ENCODE measurements at places on chromosomes 4 and X.

DNA sequence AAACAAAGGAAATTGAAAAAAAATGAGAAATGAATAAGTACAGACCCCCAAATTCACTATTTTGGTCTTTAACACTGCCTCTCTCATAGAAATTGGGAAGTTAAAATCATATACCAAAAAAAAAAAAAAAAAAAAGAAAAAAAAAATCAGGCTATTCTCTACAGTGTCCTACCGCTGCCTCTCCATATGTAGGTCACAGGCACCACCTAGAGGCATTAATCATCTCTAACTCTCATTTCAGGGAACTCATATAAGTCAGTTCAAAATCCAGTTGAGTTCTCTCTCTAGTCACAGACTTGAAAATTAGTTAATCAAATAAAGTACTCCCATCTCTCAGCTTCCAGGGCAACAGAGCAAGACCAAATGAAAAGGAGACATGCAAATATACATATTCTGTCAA lies 47.9 kb downstream of the COX18 start:
- DNase-seq = no peak

GRCh38 chrX:38233891-38234667 lies 13.4 kb upstream of the SRPX start:
- no peak for DNase-seq

DNA sequence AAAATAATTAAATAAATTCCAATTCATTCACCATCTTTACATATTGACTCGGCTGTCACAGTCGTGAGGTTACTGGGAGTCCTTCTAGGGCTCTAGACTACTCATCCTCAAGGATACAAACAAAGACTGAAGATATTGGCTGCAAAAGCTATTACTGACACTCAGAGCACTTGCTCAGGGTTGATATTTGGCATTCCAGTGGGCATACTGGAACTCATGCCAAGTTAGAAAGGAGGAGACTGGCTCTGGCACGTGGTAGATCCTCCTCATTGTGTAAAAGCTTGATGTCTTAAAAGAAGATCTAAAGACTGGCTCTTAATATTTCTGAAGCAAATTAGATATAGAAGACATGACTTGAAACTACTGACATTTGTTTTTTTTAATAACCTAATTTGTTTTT lies 172.7 kb downstream of the GPM6A start:
- no peak for DNase-seq

DNA sequence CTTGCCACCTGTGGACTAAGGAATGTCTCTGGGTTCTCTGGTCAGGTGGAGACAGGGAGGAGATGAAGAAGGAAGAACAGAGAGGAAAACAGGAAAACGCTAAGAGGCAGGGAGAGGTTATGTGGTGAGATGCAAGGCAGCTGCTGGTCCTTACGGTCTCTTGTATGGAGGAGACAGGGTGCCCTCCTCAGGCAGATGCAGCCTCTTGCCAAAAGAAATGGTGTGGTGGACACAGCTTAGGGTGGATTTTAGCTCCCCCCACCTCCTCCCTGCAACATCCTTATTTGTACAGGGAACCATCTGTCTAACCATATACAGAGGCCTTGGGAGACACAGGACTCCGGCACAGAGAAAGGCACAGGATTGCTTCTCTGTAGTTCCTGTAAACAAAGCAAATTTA lies 9.7 kb downstream of the OCIAD2 start:
- no peak for DNase-seq

GRCh38 chrX:119948381-119948780 lies 4.8 kb upstream of the NKAP start:
- no peak for DNase-seq

GRCh38 chr4:141133146-141133998 lies at the start of gene RNF150:
Gene RNF150 (minus strand): TSS chr4:141133469.
- peak; percentile 1 for DNase-seq

- no peak for DNase-seq
These were observed 10.5 kb upstream of the ADD1 start for GRCh38 chr4:2832981-2833670.

- no peak for DNase-seq
These were observed 47.9 kb downstream of the SOWAHB start for GRCh38 chr4:76850010-76850441.

DNA sequence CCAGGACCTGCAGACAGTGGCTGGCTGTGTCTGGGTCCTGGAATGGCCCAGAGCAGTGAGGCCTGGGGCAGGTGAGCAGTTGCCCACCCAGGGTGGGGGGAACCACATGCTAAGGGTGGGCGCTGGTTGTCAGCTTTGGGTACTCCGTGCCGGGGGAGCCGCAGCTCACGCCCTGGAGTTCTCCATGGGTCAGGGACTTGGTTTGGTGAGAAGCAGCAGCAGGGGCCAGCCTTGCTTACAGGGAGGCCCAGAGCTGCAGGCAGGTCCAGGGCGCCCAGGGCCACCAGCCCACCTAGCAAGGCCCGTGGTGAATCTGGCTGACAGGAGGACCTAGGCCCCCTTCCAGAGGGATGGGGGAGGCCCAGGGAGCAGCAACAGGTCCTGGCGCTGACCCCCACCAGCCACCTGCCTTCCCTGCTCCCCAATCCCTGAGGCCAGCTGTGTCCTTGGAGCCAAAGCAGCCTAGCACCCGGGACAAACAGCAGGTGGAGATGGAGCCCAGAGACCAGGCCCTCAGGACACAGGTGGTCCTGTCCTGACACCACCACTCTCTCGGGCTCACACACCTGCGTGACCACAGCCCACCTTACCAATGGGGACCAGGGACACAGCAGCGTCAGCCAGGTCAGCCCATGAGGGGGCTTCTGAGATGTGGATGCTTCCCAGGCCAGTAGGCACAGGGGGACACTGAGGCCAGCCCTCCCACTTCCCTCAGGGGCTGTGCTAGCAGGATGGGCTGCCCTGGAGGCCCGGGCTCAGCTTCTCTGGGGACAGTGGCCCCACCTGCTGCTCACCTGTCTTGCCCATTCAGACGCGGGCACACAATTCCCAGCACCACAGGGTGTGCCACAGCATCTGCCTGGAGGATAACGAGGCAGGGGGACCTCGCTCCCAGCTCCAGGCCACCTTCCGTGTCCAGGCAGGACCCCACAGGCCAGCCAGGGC lies 3.5 kb downstream of the MXD4 start:
- no peak for DNase-seq

- no peak for DNase-seq
These were observed 97.6 kb upstream of the C1GALT1C1 start for GRCh38 chrX:120727452-120727851.

DNA sequence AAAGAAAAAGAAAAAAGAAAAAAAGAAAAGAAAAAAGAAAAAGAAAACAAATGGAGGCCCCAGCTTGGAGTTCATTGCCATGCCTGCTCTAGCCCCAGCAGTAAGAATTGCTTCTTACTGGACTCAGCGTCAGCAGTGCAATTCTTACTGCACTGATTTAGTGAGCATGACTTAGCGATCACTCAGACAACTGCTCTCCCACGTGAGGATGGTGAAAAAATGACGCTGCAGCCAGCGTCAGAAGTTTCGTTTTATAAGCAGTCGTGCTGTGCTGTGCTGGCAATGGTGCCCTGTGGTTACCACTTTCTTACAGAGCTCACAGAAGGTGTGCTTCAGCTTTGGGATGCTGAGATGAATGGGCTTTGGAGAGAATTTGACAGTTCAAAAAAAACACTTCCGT lies 68.3 kb upstream of the DDX3X start:
- DNase-seq = peak; percentile 20

DNA sequence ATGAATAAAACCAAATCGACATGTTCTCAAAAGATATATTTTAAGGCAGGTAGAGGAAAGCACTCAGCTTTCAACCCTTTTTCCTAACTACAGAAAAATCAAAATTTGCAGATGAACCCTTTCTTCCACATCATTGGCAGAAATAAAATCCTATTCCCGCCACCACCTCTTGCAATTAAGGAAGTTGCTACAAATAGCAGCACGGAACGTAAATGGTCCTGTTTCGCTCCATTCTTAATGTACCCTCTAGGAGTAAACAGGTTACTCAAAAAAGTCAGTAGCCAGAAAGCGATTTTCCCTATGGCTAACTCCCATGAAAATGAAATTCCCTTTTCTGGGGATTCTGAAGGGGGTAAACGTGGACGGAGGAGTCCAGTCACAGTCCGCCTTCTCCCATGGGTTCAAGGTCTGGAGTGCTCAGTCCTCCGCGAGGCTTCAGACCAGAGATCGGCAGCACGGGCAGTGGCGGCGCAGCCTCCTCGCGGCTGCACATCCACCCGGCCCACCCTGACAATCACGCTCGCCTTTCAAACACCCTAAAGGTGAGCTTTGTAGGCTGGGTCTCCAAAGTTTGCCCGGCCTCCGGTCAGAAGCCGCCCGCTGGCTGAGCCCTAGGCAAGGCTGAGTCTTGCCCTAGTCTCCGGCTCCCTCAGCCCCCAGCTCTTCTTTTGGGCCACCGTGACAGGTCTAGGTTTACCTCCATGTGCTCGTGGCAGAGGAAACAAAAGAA lies 1.8 kb downstream of the ATP11C start:
- no peak for DNase-seq

- DNase-seq = no peak
These were observed 90.9 kb downstream of the EGF start for GRCh38 chr4:110003401-110004187.

DNA sequence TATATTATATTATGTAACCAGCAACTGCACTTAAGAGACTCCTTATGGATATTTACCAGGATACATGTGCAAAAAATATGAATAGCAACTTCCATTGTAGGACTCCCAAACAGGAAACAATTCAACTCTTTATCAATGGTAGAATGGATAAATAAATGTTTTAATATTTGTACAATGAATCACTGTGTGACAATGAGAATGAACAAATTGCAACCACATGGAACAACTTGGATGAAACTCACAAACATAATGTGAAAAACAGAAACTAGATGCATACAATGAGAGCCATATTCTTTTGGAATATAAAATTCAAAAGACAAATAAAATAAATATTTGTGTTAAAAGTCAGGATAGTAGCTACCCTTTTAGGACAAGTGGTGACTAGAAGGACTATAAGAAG lies 1015.7 kb downstream of the TECRL start:
- no peak for DNase-seq

GRCh38 chr4:4386736-4387392 lies at the start of gene NSG1:
Gene NSG1 (plus strand): TSS chr4:4387102. CDS start chr4:4387630, 528 bp downstream.
- DNase-seq = no peak

- DNase-seq = no peak
These were observed 31.5 kb downstream of the RTL5 start for GRCh38 chrX:72100051-72100755.

DNA sequence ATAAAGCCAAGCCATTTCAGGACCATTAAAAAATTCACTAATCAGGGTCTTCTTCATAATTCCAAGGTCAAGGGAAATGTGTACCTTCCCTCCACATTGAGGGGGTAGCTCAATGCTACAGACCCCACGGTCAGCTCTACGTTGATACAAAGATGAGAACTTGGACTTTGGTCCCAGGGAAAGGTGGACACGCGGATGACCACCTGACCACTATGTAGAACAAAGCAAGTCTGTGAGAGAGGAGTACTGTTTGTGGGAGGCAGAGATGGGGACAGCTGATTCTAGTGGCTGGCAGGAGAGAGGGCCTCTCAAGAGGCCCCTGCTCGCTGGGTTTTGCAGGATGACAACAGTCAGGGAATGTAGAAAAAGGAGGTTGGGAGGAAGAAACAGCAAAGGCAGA lies 58.0 kb downstream of the SLC2A9 start:
- no peak for DNase-seq

- DNase-seq = no peak
These were observed 45.4 kb downstream of the APLN start for GRCh38 chrX:129609395-129609794.

GRCh38 chr4:142566777-142567176 lies 279.3 kb downstream of the INPP4B start:
- DNase-seq = no peak

GRCh38 chr4:177391287-177391686 lies 51.0 kb downstream of the AGA start:
- no peak for DNase-seq

DNA sequence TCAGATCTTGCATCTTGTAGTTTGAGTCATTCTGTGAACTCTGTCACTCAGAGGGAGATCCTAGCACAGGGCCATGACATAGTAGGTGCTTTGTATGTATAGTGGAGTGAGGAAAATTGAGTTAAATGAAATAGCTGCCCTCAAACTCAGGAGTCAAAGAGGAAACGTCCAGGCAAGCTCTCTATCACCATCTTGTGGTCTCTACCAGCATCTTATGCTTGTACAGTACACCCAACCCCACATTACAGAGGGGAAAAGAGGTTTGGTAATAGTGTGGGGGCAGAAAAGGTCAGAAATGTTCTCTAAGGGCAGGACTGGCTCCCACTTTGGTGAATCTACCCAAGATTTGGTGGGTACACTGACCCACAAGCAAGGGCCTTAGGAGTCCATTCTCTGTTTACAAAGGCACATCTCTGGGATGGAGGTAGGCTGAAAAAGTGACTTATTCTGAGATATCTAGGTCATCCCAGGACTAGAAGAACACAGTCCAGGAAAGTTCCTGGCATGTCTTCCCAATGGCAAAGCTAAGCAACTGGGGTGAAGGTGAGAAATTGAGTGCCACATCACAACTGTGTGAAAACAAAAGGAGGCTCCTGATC lies 131.8 kb downstream of the OR13H1 start:
- DNase-seq = no peak

GRCh38 chr4:85833302-85833701 lies 358.4 kb downstream of the ARHGAP24 start:
- DNase-seq = no peak

- DNase-seq = no peak
These were observed 23.8 kb upstream of the CCNQ start for GRCh38 chrX:153622661-153623309.

- no peak for DNase-seq
These were observed 68.3 kb downstream of the LARP7 start for GRCh38 chr4:112704991-112705845.

- no peak for DNase-seq
These were observed 36.7 kb downstream of the DIAPH2 start for GRCh38 chrX:96721354-96721753.

DNA sequence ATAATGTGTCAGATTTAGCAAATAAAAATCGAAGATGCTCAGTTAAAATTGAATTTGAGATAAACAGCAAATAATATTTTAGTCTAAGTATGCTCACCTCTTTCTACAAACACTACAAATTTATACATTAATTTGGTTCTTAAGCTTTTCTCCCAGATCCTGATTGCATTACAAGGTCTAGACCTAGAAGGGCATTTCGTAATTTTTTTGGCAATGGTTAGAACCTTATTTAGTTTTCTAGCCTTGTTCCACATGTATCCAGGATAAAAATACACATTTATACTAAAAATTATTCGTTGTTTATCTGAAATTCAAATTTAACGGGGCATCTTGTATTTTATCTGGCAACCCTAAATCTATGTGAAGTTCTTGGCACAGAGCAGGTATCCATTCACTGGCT lies 2.5 kb upstream of the CDKL5 start:
- no peak for DNase-seq

DNA sequence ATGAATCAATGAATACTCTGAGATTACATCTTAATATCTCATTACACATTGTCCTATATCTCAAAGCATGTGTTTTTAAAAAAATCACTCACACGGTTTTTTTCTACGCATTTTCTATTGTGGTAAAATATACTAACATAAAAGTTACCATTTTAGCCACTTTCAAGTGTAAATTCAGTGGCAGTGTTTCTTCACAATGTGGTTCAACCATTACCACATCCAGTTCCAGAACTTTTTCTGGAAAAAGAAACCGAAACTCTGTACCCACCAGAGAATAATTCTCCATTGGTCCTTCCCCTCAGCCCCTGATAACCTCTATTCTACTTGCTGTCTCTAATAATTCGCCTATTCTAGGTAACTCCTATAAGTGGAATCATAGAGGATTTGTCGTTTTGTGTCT lies 35.3 kb upstream of the ACSL1 start:
- DNase-seq = no peak
